Karpas-422 (cell line): ENCODE measurements at places on chromosomes 1 and 21. TPM values are rescaled to one million over a fixed set of nuclear protein-coding genes. Genes with fewer than 3 reads are reported as not detected.
A peak's percentile ranks its signal among the peaks of the same experiment; 100 is the strongest.

DNA sequence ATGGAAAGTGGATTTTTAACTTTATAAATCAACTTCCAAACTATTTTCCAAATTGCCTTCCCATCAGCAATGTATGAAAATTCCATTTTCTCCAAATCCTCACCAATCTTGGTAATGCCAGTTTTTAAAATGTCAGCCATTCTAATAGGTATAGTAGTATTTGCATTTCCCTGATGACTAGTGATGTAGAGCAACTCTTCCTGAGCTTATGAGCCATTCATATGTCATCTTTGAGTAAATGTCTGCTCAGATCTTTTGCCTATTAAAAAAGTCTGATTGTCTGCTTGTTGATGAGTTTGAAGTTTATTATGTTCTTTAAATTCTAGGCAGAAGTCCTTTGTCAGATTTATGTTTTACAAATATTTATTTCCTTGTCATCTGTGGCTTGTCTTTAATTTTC, 54.7 kb downstream of the KDM1A start:
- H3K4me3 ChIP-seq: no peak overlapping the region
- H3K36me3 ChIP-seq: peaks cover 46% of the 10 kb centered on the region; the same call in 1 of the 2 replicates
- H3K27ac ChIP-seq: no peak overlapping the region

DNA sequence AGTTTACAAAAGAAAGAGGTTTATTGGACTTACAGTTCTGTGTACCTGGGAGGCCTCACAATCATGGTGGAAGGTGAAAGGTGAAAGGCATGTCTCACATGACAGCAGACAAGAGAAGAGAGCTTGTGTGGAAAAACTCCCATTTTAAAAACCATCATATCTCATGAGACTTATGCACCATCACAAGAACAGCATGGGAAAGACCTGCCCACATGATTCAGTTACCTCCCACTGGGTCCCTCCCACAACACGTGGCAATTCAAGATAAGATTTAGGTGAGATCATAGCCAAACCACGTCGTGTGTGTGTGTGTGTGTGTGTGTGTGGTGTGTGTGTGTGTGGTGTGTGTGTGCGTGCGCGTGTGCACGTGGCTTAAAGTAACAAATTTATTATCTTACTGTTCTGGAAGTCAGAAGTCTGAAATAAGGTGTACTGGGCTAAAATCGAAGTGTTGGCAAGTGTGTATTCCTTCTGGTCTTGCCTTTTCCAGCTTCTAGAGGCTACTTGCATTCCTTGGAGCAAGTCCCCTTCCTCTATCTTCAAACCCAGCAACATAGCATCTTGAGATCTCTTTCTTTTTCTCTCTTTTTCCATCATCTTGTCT, 48.1 kb upstream of the MPC2 start:
- H3K27ac ChIP-seq: no peak overlapping the region
- no peaks in the 10 kb centered on the region for H3K27me3 ChIP-seq
- H3K36me3 ChIP-seq: peaks cover 38% of the 10 kb centered on the region; the same call in 1 of the 2 replicates
- H3K4me1 ChIP-seq: no peaks in the 10 kb centered on the region
- DNase-seq: no peak

CFH gene
- not detected in 2 replicates for total RNA-seq

ITGB2 gene
- 252 and 484 TPM in 2 replicates for total RNA-seq

TEDDM1 gene
- total RNA-seq: not detected in 2 replicates

VHLL gene
- total RNA-seq: not detected in 2 replicates

GRCh38 chr1:23446661-23447310, 22.2 kb upstream of the TCEA3 start:
- no peak overlapping the region for H3K27ac ChIP-seq
- peaks cover 2% of the 10 kb centered on the region for H3K4me1 ChIP-seq
- DNase-seq: no peak
- H3K36me3 ChIP-seq: no peaks in the 10 kb centered on the region
- no peaks in the 10 kb centered on the region; the same call in 1 of the 2 replicates for H3K27me3 ChIP-seq

GRCh38 chr1:218917656-218918055, 256.0 kb upstream of the LYPLAL1 start:
- no peak overlapping the region for H3K4me3 ChIP-seq
- no peak for DNase-seq
- no peaks in the 10 kb centered on the region for H3K36me3 ChIP-seq
- no peak overlapping the region for H3K27ac ChIP-seq
- H3K27me3 ChIP-seq: no peaks in the 10 kb centered on the region

DNA sequence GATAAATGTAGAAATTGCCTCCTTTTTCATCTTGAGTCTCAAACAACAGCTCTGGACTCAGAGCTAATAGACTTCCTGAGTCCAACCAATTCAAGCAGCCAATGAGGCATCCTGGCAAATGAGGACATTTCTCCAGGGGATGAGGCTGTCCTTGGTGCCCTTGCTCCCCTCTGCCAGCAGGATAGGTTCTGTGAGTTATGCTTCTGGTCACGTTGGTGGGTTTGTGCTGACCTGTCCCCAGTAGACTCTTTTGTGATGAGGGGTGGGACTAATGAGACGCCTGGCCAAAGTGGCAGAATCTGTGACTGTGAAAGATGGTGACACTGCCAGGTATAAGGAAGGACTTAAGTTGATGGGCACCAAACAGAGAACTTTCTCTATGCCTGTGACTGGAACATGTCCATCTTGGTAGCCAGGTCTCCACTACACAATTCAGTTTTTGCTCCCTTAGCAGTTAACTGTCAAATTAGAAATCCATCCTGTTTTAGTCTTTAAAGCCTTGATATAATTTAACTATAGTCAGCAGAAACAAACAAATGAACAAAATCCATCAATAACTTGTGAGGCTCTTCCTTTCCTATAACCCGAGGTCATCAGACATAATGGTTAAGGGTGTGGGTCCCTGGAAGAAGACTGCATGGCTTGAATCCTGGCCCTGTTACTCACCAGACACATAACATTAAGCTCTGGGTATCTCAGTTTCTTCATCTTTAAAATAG, 35.7 kb upstream of the THEM4 start:
- H3K27me3 ChIP-seq: no peaks in the 10 kb centered on the region
- peaks cover 46% of the 10 kb centered on the region for H3K4me1 ChIP-seq
- H3K27ac ChIP-seq: no peak overlapping the region
- H3K4me3 ChIP-seq: no peak overlapping the region
- H3K36me3 ChIP-seq: no peaks in the 10 kb centered on the region

DNA sequence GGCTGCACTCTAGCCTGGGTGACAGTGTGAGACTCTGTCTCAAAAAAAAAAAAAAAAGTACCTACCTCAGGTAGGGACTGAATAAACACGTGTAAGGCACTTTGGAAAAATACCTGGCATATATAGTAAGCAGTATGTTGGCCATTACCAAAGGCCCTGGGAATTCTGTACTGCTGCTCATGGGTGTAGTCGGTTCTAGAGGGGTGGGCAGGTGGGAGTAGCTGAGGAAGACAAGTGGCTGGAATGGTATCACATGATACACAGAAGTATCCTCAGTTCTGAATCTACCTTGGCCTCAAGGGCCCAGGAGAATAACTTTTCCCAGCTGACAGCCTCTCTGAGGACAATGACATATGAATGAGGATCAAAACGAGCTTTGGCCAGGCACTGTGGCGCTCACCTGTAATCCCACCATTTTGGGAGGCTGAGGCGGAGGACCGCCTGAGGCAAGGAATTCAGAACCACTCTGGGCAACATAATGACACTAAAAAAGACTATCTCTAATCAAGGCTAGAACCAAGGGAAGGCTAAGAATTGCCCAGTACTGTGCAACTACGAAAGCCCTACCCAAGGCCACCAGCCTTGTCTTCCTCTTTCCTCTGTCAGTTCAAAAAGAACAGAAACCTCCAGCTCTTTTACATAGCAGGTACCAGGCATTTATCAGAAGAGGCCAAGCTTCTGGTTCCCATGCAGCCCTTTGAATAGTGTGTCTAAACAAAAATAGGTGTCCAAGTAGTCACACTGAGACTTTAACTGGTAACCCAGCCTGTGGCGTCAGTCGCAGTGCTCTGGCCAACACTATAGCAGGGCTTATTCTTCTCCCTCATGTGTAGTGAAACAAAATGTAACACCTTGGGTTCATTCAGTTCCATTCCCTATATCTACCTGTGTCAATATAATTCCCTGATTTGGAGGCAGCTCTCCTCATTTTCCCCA, 10.2 kb downstream of the MMACHC start:
- no peak for DNase-seq
- no peak overlapping the region for H3K27ac ChIP-seq
- H3K4me3 ChIP-seq: no peak overlapping the region

PDE4DIP gene
- 4.4 and 15.6 TPM in 2 replicates for total RNA-seq

GRCh38 chr1:160085686-160086455, 4.5 kb downstream of the KCNJ9 start:
- H3K27me3 ChIP-seq: no peaks in the 10 kb centered on the region
- 0 out of 2 replicates have a peak, but pooled peaks cover 3% of the 10 kb centered on the region for H3K36me3 ChIP-seq

GRCh38 chr1:25743164-25744139, 56.5 kb upstream of the SELENON start:
- H3K4me1 ChIP-seq: no peaks in the 10 kb centered on the region
- H3K4me3 ChIP-seq: no peak overlapping the region
- no peaks in the 10 kb centered on the region for H3K27me3 ChIP-seq
- H3K36me3 ChIP-seq: no peaks in the 10 kb centered on the region
- no peak overlapping the region for H3K27ac ChIP-seq

SMIM1 gene
- 0.87 TPM in 1 of 2 replicates, not detected in the other for total RNA-seq

DNA sequence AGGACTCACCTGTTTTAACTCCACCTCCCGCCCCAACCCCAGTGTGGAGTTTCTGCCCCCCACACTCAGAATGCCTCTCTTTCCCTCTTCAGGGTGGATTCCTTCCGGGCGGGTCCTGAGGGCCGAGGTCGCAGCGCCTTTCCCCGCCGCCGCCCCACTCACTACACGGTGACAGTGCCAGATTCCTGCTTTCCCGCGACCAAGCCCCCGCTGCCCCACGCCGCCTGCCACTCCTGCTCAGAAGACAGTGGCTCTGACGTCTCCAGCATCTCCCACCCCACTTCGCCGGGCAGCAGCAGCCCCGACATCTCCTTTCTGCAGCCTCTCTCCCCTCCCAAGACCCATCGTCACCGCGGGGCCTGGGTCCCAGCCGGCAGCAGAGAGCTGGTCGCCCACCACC, 16.7 kb downstream of the INAVA start:
- no peak overlapping the region for H3K27ac ChIP-seq
- no peaks in the 10 kb centered on the region for H3K36me3 ChIP-seq
- no peak for DNase-seq
- no peaks in the 10 kb centered on the region for H3K27me3 ChIP-seq

DNA sequence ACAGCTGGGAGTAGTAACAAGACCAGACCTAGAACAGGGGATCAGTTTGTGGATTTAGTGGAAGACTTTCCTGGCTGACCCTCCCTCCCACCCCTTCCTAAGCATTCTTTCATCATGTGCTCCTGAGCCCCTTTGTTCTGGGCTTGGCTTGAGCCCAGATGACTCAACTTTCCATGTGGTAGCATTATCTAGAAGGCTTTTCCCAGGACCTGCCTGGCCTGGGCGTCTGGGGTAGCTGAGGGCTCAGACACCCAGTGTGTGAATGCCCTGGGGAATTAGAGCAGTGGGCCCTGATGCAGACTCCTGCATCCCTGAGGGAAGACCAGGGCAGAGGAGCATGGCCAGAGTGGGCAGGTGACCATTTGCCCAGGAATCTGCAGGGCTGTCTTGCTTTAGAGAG, 44.1 kb upstream of the TSPAN2 start:
- H3K4me3 ChIP-seq: no peak overlapping the region
- H3K27ac ChIP-seq: no peak overlapping the region
- H3K36me3 ChIP-seq: no peaks in the 10 kb centered on the region
- no peaks in the 10 kb centered on the region for H3K4me1 ChIP-seq
- no peak for DNase-seq
- no peaks in the 10 kb centered on the region for H3K27me3 ChIP-seq

GRCh38 chr1:59666106-59666505, 148.6 kb upstream of the HOOK1 start:
- H3K27me3 ChIP-seq: no peaks in the 10 kb centered on the region
- peaks cover 5% of the 10 kb centered on the region for H3K4me1 ChIP-seq
- H3K27ac ChIP-seq: no peak overlapping the region
- no peak for DNase-seq
- H3K4me3 ChIP-seq: no peak overlapping the region

RXFP4 gene
- not detected in 2 replicates for total RNA-seq

DNA sequence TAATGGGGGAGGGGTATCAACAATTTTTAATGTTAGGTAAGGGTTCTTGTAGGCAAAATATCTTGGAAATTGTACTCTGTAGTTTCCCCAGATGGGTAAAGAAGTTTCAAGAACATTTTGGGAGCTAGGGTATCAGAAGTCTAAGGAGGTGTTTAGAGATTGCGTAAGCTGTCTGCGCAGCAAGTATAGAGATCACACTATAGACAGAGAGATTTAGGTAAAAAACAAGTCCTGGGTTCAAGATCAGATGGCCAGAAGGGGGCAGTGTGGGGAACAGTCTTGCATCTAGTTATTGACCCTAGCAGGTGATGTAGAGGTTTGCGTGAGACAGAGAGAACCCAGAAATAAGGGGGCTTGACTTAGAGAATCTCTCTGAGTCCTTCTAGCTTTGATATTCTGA, 80.8 kb downstream of the S1PR1 start:
- peaks cover 41% of the 10 kb centered on the region for H3K4me1 ChIP-seq
- H3K36me3 ChIP-seq: no peaks in the 10 kb centered on the region
- no peaks in the 10 kb centered on the region for H3K27me3 ChIP-seq
- H3K27ac ChIP-seq: no peak overlapping the region
- no peak overlapping the region for H3K4me3 ChIP-seq

GRCh38 chr1:151009206-151009587, 948 bp downstream of the PRUNE1 start:
- no peaks in the 10 kb centered on the region for H3K36me3 ChIP-seq
- 0 out of 2 replicates have a peak overlapping the region, but pooled peaks have one; percentile 5 for H3K27ac ChIP-seq
- no peaks in the 10 kb centered on the region for H3K27me3 ChIP-seq
- peak overlapping the region; percentile 91 for H3K4me3 ChIP-seq

DNA sequence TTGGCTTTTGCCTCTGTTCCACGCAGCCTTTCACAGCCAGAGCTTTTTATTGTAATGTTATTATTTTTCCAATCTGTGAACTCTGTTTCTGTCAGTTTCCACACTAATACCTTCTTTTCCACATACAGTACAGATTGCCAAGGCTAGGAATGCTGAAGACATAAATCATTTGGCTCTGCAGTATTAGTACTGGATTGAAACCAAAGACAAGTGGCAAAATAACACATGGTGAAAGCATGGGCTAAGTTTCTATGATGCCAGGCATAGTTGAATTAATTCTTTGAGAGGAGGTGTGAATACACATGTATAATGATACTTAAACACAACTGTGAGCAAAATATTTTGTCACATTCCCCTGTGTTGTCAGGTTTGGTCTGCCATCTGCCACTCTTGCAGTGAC, 73.5 kb downstream of the TMEM200B start:
- no peak overlapping the region for H3K27ac ChIP-seq
- no peaks in the 10 kb centered on the region for H3K4me1 ChIP-seq
- no peak for DNase-seq
- H3K27me3 ChIP-seq: no peaks in the 10 kb centered on the region
- no peaks in the 10 kb centered on the region for H3K36me3 ChIP-seq

KRTAP6-2 gene
- not detected in 2 replicates for total RNA-seq

- H3K4me3 ChIP-seq: no peak overlapping the region
- DNase-seq: no peak
- peaks cover 14% of the 10 kb centered on the region for H3K4me1 ChIP-seq
- H3K36me3 ChIP-seq: no peaks in the 10 kb centered on the region
- no peak overlapping the region for H3K27ac ChIP-seq
These were observed 420.7 kb upstream of the USP24 start for GRCh38 chr1:55635856-55636255.

FRRS1 gene
- total RNA-seq: 24.4 and 47.1 TPM in 2 replicates

- no peak overlapping the region for H3K27ac ChIP-seq
- H3K4me1 ChIP-seq: no peaks in the 10 kb centered on the region
- no peak for DNase-seq
- no peaks in the 10 kb centered on the region for H3K36me3 ChIP-seq
- no peak overlapping the region for H3K4me3 ChIP-seq
These were observed 58.2 kb upstream of the GADD45A start for GRCh38 chr1:67626861-67627235.

KDF1 gene
- 0.14 TPM in 1 of 2 replicates, not detected in the other for total RNA-seq

- no peaks in the 10 kb centered on the region for H3K27me3 ChIP-seq
- no peaks in the 10 kb centered on the region for H3K36me3 ChIP-seq
- no peak for DNase-seq
- no peak overlapping the region for H3K27ac ChIP-seq
- no peaks in the 10 kb centered on the region for H3K4me1 ChIP-seq
- no peak overlapping the region for H3K4me3 ChIP-seq
These were observed 22.7 kb downstream of the COL6A2 start for GRCh38 chr21:46120301-46121285.
